ENCODE measurements at places on chromosomes 3 and 15.

DNA sequence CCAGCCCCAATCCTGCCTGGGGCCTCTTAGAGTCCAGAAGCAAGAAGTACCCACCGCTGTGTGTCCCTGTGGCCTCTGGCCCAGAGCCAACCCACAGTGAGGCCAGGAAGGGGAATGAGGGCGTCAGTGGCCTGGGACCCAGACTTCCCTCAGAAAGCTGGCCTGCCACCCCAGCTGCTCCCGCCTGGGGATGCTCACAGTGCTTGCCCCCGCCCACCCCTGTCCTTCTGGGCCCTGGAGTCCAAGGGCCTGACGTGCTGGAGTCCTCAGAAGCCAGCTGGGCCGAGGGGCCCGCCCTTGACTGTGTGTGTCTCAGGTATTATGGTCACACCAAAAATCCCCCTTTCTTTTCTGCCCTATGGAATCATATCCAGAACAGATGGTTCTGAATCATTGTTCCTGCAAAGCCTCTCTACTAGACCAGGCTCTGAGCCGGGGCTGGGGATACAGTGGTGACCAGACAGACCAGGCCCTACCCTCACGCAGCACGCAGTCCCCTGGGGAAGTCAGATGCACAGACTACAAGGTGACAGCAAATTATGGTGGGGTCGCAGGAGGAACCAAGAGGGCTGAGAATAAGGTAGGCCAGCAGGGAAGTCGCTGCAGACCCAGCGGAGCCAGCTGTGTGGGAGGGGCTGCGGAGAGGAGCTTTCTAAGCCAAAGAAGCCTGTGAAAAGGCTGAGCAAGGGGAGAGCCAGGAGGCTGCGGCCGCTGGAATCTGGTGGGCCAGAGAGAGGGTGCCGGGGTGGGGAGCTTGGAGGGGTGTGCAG is 99.1 kb downstream of the VGLL4 start:
- no peak for DNase-seq

DNA sequence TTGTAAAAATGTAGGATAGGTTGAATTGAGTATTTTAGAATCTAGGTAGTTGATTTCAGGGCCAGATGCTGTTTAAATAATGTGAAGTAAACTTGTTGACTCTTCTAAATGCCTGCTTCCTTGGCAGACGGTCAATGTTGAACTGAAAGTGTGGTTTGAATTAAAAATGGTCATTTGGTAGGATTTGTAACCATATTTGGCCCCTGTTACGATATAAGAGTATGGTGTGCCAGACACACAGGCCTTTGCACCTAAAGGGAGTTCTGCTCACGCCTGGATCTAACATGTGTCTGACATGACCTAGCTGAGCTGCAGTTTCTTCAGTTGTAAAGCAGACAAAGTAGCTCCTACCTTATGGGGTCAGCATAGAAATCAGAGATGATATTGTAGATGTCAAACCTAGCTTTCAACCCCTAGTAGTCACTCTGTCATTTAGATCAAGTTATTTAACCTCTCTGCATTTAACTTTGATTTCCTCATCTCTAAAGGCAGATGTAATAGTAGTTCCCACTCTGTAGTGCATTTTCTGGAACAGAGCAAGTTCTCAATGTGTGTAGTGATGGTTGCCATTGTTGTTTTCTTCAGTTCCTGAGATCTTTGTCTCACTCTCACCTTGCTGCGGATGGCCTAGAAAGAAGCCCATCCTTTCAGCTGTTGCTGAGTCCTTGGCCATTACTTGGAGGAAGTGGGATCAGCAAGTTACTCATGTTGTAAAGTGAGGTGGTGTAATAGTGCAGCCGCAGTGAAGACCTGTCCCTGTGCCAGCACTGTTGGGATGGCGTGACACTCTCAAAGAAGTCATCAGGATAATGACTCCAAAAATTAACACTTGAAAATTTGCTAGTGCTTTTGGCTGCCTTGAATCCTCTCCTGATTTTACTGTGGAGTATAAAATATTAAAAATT is 90.2 kb downstream of the GHSR start:
- no peak for DNase-seq

GRCh38 chr3:260898-261297 is 64.3 kb downstream of the CHL1 start:
- no peak for DNase-seq

DNA sequence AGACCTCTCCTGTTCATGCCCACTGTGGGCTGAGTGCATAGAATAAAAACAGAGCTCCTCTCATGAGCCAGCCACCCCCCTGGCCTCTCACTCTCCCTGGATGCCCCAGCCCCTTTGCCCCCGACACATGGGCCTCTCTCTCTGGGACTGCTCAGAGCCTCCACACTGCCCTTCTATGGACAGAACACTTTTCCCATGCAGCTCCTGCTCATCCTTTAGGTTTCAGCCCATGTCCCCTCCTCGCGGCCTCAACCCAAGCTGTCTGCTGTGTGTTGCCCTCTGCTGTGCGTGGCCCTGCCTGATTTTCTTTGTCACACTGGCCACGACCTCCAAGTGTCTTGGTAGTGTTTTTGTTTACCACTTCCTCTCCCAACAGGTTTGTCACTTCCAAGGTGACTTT is 20.7 kb upstream of the PRR23E start:
- DNase-seq: no peak

- DNase-seq: no peak
Measured at GRCh38 chr3:47260605-47261004, 22.0 kb downstream of the KIF9 start.

GRCh38 chr3:100075851-100076730 is 38.2 kb downstream of the FILIP1L start:
- DNase-seq: no peak

DNA sequence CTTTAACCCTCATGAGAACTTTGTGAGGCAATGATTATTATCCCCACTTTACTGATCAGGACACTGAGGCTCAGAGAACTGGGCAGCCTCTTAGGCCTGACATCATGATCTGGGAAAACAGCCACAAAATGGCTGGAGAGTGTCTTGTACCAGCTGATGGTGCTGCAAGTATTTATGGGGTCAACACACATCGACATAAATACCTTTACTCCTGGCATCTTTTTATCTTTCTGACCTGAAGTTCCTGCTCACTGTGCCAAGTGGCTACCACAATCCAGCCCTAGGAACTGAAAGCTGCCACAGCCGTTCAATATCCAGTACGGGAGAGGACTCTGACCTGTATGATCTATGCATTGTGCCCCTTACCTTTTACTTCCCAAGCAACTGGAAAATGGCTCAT is 29.2 kb upstream of the MUC13 start:
- no peak for DNase-seq

Measured in activated naive CD8-positive, alpha-beta T cell treated with anti-CD3 and anti-CD28 coated beads, Interleukin-2, amount 50 U/mL, for 16 hours (primary cell).